A549 treated with RU486 at 1 μM for 4 hours (cell line): ENCODE measurements at places on chromosomes 6 and 20. TPM values are rescaled to one million over a fixed set of nuclear protein-coding genes. Genes with fewer than 3 reads are reported as not detected.

The PDE7B gene
- total RNA-seq: 1.0 to 1.6 TPM (median 1.2 TPM) in 5 replicates

The OXT gene
- not detected in 5 replicates for total RNA-seq

The TMEM244 gene
- not detected in 5 replicates for total RNA-seq

The TREM1 gene
- 0.22 TPM in 1 of 5 replicates, not detected in the others for total RNA-seq

The TREML2 gene
- not detected in 5 replicates for total RNA-seq

The FYN gene
- 4.5 to 8.5 TPM (median 4.9 TPM) in 5 replicates for total RNA-seq

The MYH7B gene
- 0.03 to 0.04 TPM in 2 of 5 replicates, not detected in the others for total RNA-seq

The PREP gene
- total RNA-seq: 33.5 to 39.3 TPM (median 34.4 TPM) in 5 replicates

The KIF25 gene
- total RNA-seq: 0.14 TPM in 1 of 5 replicates, not detected in the others

The LGSN gene
- total RNA-seq: 2.7 to 3.8 TPM (median 3.2 TPM) in 5 replicates

The SLC17A9 gene
- total RNA-seq: 0.02 to 0.43 TPM (median 0.25 TPM) in 3 of 5 replicates, not detected in the others

The GPX5 gene
- not detected in 5 replicates for total RNA-seq

The ARHGAP40 gene
- total RNA-seq: not detected in 5 replicates

The CDH26 gene
- 0.10 to 0.53 TPM (median 0.23 TPM) in 4 of 5 replicates, not detected in the other for total RNA-seq

The MYL9 gene
- total RNA-seq: 14.8 to 28.9 TPM (median 19.9 TPM) in 5 replicates

The SOX18 gene
- 1.3 to 2.8 TPM (median 2.5 TPM) in 5 replicates for total RNA-seq

The LAMA2 gene
- 0.26 to 1.5 TPM (median 0.57 TPM) in 5 replicates for total RNA-seq

The KIAA0408 gene
- total RNA-seq: 5.3 to 8.3 TPM (median 5.9 TPM) in 5 replicates

The FOXO3 gene
- 4.4 to 7.8 TPM (median 6.9 TPM) in 5 replicates for total RNA-seq

The ENPP3 gene
- not detected in 5 replicates for total RNA-seq

The LY6G6D gene
- total RNA-seq: not detected in 5 replicates

The ADGRF4 gene
- 6.3 to 8.7 TPM (median 7.8 TPM) in 5 replicates for total RNA-seq

The TUBB2B gene
- total RNA-seq: 11.8 to 13.2 TPM (median 12.2 TPM) in 5 replicates

The DYNLT2 gene
- total RNA-seq: 0.27 to 0.70 TPM (median 0.65 TPM) in 5 replicates

The CCN2 gene
- total RNA-seq: 22.3 to 35.2 TPM (median 29.9 TPM) in 5 replicates

The HUS1B gene
- 0.20 to 0.43 TPM (median 0.24 TPM) in 4 of 5 replicates, not detected in the other for total RNA-seq

The HSPA1A gene
- total RNA-seq: 157 to 340 TPM (median 232 TPM) in 5 replicates

The HLA-DOA gene
- 0.50 TPM in 1 of 5 replicates, not detected in the others for total RNA-seq

The SULF2 gene
- total RNA-seq: 20.7 to 25.8 TPM (median 21.3 TPM) in 5 replicates

The RBPJL gene
- not detected in 5 replicates for total RNA-seq

The WFDC2 gene
- not detected in 5 replicates for total RNA-seq

The CLPSL1 gene
- total RNA-seq: not detected in 5 replicates

The ATP9A gene
- 10.1 to 17.8 TPM (median 16.0 TPM) in 5 replicates for total RNA-seq

The SLC23A2 gene
- 13.1 to 17.2 TPM (median 17.0 TPM) in 5 replicates for total RNA-seq

The NTSR1 gene
- total RNA-seq: 0.08 to 0.27 TPM (median 0.16 TPM) in 5 replicates

The TSBP1 gene
- total RNA-seq: not detected in 5 replicates

The KCNK5 gene
- 1.0 to 1.7 TPM (median 1.4 TPM) in 5 replicates for total RNA-seq

The EYA2 gene
- total RNA-seq: 2.2 to 3.0 TPM (median 2.9 TPM) in 5 replicates

The GJA10 gene
- not detected in 5 replicates for total RNA-seq

The RAB32 gene
- 36.1 to 48.4 TPM (median 46.2 TPM) in 5 replicates for total RNA-seq

The SSTR4 gene
- total RNA-seq: 0.07 TPM in 1 of 5 replicates, not detected in the others

The DCDC2 gene
- total RNA-seq: 3.0 to 4.3 TPM (median 3.3 TPM) in 5 replicates

The ATG5 gene
- total RNA-seq: 20.2 to 27.0 TPM (median 23.0 TPM) in 5 replicates

The SLC17A4 gene
- total RNA-seq: not detected in 5 replicates

The CAP2 gene
- total RNA-seq: 12.2 to 15.0 TPM (median 12.9 TPM) in 5 replicates

The SLC17A1 gene
- 0.08 to 0.10 TPM in 2 of 5 replicates, not detected in the others for total RNA-seq

The C20orf144 gene
- total RNA-seq: 0.07 to 0.13 TPM (median 0.09 TPM) in 4 of 5 replicates, not detected in the other

The SLC17A3 gene
- total RNA-seq: 0.53 to 1.4 TPM (median 0.93 TPM) in 5 replicates

The RPS18 gene
- total RNA-seq: 2,467 to 2,823 TPM (median 2,760 TPM) in 5 replicates

The VARS2 gene
- total RNA-seq: 9.1 to 11.7 TPM (median 11.2 TPM) in 5 replicates

The COL21A1 gene
- total RNA-seq: 0.43 to 1.5 TPM (median 0.72 TPM) in 5 replicates

The CALHM6 gene
- not detected in 5 replicates for total RNA-seq

The PRDM1 gene
- total RNA-seq: 3.9 to 4.7 TPM (median 4.4 TPM) in 5 replicates

The HLA-DPA1 gene
- total RNA-seq: 0.33 TPM in 1 of 5 replicates, not detected in the others

The SH3BGRL2 gene
- total RNA-seq: 0.11 to 0.30 TPM (median 0.29 TPM) in 5 replicates

The GMPR gene
- total RNA-seq: 0.37 to 0.76 TPM (median 0.64 TPM) in 5 replicates

The FAM209B gene
- 0.25 to 0.59 TPM (median 0.48 TPM) in 4 of 5 replicates, not detected in the other for total RNA-seq

The KIF3B gene
- total RNA-seq: 22.5 to 27.3 TPM (median 25.6 TPM) in 5 replicates
